ENCODE measurements at places on chromosomes 12 and 14. TPM values are rescaled to one million over a fixed set of nuclear protein-coding genes. Genes with fewer than 3 reads are reported as not detected.

DNA sequence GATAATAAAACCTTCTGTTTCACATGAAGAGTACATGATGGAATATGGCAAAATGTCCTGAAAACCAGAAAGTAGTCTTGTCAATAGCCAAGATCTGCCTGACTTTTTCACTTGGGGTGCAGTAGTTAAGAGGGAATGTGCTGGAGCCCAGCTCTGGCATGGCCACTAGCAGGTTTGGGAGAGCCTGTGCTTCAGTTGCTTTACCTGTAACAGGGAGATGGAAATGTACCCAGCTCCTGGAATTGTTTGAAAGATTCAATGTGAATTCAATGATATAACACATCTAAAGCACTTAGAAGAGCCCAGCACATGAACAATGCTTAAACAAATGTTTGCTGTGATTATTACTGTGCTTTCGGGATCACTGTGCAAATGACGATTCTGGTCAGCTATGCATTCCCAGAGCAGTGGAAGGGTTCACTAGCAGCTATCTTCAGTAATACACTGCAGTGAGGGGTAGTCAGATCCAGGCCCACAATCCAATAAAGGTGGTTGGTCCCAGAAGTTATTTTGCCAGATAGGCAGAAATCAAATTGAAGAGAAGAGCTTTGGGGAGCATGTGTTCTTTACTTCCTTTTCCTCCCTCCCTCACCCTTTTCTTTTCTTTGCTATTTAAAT, 224.9 kb downstream of the APAF1 start:
- no peak overlapping the region for H3K4me3 ChIP-seq
- no peaks in the 10 kb centered on the region for H3K4me1 ChIP-seq
- no peaks in the 10 kb centered on the region for H3K27me3 ChIP-seq
- peaks cover 1% of the 10 kb centered on the region for H3K36me3 ChIP-seq
- H3K27ac ChIP-seq = no peak overlapping the region
- no peak for DNase-seq

GRCh38 chr14:96398921-96399320, 7.0 kb downstream of the AK7 start:
- no peak for DNase-seq
- H3K27ac ChIP-seq = no peak overlapping the region
- no peak overlapping the region for H3K4me3 ChIP-seq
- no peaks in the 10 kb centered on the region for H3K4me1 ChIP-seq
- H3K36me3 ChIP-seq = no peaks in the 10 kb centered on the region
- no peaks in the 10 kb centered on the region for H3K27me3 ChIP-seq

The PSMB5 gene
- 67.7 TPM for total RNA-seq

The CLEC4D gene
- 1.4 TPM for total RNA-seq

DNA sequence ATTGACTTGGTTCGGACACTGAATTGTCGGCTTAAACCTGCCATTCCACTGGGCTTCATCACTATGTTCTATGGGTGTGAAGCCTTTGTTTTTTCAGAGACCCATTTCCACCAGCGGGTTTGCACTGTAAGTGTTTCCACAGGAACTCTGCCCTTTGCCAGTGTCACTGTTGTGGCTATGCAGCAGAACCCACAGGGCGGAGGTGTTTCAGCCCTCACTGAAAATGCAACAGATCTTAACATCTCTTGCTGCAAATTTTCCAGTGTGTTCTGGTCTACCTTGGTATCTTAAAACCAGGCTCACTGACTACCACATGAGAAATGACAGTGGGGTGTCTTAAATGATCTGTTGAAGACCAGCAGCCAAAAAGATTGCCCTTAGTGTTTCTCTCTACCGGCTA, 21.1 kb downstream of the PRKCH start:
- no peak for DNase-seq
- H3K4me3 ChIP-seq = no peak overlapping the region
- H3K4me1 ChIP-seq = no peaks in the 10 kb centered on the region
- no peaks in the 10 kb centered on the region for H3K27me3 ChIP-seq
- H3K36me3 ChIP-seq = no peaks in the 10 kb centered on the region
- H3K27ac ChIP-seq = no peak overlapping the region

GRCh38 chr12:22919883-22920282, 294.9 kb downstream of the ETNK1 start:
- H3K36me3 ChIP-seq = no peaks in the 10 kb centered on the region
- no peak for DNase-seq
- H3K4me3 ChIP-seq = no peak overlapping the region
- no peaks in the 10 kb centered on the region for H3K27me3 ChIP-seq
- no peak overlapping the region for H3K27ac ChIP-seq

The SERPINA5 gene
- 9.0 TPM for total RNA-seq

- DNase-seq = no peak
- H3K27me3 ChIP-seq = no peaks in the 10 kb centered on the region
- H3K4me3 ChIP-seq = no peak overlapping the region
Measured at GRCh38 chr14:23722675-23723074, 86.5 kb downstream of the DHRS2 start.

Data from aorta (tissue), 5 donors.